ENCODE measurements at places on chromosomes 3 and 15.

GRCh38 chr15:63604281-63604680 is 7.1 kb downstream of the FBXL22 start:
- DNase-seq = no peak

DNA sequence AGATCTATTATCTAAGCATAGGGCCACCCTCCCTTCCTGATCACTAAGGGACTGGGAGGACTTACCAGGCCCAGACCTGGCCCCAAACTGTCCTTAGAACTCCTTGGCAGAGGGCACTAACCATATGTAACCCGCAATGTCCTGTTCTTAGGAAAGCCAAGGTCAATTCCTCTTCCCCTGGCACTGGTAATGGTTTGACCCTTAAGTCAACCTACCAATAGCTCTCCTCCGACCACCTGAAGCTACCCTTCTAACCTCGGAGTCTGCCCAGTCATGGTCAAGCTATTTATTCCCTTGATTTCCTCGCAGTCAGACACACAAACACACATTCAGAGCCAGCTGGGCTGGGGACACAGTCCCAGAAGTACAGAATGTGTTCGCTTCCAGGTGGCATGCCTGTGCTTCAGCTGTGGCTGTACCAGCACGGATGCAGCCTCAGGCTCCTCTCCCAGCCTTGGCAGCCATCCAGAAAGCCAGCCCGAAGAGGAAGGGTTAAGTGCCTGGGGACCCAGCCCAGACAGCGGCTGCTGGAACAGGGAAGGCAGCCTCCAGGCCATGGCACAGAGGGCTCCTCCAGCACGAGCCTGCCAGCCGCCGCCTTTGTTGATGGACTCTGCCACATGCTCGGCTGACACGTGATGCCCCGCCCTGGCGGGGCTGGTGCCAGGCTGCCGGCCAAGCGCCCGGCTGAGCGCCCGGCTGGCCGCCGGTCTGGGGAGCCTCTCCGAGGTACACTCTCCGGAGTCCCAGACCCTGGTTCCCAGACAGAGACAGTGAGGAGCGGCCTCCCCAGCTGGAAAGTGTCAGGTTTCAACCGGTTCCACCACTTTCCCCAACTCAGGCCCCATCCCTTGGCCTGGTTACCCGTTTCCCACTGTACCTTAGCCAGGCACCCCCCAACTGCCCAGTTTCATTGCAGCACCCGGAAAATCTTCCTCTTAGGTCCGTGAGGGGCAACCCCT is 5.5 kb downstream of the BMF start:
- DNase-seq = peak; percentile 68

DNA sequence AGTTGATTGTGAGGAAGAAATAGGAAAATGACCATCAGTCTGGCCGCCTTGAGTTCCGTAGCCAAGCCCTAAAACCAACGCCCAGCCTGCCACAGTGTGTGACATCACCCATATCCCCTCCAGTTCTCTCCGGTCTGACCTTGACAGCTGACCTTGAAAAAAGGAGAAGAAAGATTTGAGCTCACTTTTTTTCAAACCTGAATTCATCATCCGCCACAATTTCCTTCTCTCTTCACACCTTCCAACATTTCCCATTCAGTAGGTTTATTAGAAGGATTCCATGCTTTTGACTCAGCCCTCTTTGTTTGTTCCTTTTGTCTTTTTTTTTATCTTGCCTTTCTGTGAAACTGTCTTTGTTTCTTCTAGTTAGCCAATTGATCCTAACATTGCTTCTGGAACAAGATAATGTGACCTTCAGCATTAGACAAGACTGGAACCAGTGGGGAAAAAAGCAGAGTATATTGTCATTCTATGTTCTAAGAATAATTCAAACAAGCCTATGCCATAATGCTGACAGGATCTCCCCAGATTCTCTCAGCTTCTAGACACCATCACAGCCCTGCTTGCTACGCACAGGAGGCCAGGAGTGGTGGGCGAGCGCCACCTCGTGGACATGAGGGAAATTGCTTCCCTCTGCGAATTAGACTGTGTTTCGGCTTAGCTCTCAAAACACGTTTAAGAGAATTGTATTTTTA is 283.1 kb downstream of the FGF12 start:
- peak; percentile 79 for DNase-seq

GRCh38 chr3:11807686-11808085 is 39.0 kb downstream of the TAMM41 start:
- no peak for DNase-seq

DNA sequence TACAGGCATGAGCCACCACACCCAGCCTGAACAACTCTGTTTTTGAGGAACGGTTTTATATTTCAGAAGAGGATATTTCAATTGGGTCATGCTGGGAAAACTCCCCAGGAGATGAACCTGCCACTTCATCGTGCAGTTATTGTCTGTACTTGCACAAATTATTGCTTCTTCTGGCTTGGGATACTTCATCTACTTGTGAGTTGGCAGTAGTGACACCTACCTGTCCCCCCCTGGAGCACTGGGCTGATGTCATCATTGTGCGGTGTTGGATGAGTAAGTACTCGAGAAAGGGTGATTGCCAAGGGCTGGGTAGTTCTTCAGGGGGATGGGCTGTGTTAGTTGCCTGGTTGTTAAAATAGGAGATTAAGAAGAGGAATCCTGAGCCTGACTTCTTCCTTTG is 85.1 kb upstream of the SAMMSON start:
- DNase-seq = no peak

DNA sequence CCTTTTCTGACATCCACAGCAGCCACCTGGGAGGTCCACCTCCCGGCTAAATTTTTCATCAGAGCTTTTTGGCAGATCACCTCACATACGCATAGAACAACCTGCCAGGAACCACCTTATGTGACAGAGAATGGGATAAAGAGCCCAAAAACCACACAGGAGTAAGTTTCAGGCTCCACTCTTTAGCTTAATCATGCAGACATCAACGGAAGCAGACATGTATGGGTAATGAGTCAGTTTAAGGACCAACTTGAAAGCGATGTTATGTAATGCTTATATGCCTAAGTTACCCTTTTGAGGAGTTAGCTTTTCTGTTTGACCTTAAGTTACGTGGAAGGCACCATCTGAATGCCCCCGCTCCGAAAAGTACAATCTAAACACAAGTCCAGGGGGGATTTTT is 183.3 kb upstream of the BHLHE40 start:
- no peak for DNase-seq

- DNase-seq = no peak
Observed at GRCh38 chr3:116056280-116056679, 389.0 kb downstream of the LSAMP start.

GRCh38 chr3:99866261-99866761 is 48.6 kb downstream of the CMSS1 start:
- no peak for DNase-seq

DNA sequence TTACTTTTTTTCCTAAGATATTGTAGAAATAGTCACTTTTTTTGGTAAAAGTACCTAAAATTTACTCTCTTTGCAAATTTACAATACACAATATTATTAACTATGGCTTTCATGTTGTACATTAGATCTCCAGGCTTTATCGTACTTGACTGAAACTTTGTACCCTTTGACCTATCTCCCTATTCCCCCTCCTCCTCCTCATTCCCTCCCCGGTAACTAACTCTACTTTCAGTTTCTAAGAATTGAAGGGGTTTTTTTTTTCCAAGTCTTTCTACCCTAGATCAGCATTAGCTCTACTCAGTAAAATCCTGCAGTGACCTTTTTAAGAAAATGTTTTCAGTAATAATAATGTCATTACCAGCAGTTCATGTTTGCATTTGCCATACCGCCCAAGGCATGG is 10.1 kb downstream of the HACL1 start:
- no peak for DNase-seq

- DNase-seq = no peak
Observed at GRCh38 chr3:104868291-104868690, 498.4 kb upstream of the ALCAM start.

DNA sequence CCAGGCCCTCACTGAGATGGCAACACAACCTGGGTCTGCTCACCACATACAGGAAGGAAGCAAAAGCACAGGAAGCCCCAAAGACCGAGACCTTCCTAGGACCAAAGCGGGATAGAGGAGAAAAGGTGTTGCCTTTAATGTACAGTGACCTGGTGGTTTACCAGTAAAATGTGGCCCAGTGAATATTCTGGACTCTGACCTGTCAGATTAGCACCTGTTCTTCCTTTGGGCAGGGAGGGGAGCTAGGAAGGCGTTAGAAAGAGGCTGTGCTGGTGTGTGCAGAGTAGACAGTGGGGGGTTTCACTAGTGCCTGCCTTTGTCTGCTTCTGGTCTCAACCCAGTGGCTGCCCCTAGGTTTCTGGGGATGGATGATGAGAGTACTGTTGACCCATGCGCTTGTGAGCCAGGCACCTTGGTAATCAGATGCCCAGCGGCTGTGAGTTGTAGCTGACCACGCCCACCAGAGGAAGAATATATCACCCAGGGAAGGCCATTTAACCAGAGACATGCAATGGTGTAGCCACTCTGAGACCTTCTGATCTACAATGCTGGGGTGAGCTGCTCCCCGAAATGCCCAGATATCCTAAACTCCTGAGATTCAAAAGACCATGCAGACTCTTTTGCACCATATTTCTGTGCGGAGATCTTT is 90.1 kb upstream of the NEO1 start:
- DNase-seq = no peak

- no peak for DNase-seq
Observed at GRCh38 chr3:8445861-8446260, 55.8 kb upstream of the LMCD1 start.

DNA sequence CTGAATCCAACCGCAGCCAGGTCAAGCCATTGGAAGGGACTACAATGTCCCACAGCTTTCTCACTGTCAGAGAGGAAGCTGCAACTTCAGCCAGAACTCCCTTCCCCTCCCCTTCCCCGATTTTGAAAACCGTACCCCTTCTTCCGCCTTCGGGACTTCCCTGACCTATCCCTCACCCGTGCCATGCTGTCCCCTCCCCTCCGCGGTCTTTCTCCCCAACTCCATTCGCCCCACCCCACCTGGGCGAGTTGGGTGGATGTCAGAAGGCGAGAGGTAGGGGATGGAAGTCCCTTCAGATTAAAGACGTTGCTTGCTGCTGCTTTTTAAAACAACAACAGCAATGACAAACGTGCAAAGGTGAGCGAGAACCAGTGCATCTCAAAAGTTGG is 723 bp downstream of the CPNE4 start:
- peak; percentile 5 for DNase-seq

DNA sequence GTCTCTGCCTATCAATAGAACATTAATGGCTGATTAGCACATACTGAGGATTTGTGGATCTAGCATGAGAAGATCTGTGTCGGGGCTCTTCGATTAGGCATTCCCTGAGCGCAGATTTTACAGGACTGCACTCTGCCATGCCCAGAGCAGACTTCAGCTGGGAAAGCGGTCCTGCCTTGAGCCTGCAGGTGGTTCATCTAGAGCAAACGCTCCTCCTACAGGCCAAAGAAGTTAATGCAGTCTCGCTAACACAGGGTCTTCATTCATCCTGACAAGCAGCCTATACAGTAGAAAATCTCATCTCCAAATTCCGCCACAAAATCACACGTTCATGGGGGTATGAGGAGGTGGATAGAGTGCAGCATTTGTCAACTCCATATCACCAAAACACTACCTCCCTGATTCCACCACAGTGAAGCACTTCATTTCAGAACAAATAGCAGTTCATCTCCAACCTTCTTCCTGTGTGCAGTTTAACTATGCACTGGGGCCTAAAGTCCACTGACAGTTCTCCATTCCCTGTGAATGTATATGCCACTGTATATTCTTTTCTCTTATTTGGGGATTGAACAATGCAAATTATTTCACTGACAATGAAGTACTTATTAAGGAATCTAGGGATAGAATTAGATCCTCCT is 405.8 kb downstream of the IGSF11 start:
- peak; percentile 79 for DNase-seq

- DNase-seq = no peak
Observed at GRCh38 chr3:183810643-183811594, 14.5 kb downstream of the MAP6D1 start.

- DNase-seq = no peak
Observed at GRCh38 chr15:85541744-85542143, 161.3 kb downstream of the AKAP13 start.

DNA sequence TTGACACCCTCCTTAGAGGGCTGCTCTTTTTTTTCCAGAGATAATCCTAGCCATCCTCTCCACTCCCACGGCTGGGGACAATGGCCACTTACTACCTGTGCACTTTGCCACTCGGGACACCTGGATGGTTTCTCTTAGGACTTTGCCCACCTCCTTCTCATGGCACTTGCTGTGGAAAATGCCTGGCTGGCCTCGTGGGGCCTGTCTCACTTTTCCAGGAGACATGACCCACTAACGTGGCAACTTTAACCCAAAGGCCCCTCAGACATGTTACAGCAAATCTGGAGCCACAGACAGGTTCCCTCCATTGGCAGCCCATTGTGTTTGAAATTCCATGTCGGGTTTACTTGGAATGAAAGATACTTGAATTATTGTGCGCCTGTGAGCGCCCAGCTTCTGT is 29.4 kb upstream of the ESYT3 start:
- DNase-seq = no peak

DNA sequence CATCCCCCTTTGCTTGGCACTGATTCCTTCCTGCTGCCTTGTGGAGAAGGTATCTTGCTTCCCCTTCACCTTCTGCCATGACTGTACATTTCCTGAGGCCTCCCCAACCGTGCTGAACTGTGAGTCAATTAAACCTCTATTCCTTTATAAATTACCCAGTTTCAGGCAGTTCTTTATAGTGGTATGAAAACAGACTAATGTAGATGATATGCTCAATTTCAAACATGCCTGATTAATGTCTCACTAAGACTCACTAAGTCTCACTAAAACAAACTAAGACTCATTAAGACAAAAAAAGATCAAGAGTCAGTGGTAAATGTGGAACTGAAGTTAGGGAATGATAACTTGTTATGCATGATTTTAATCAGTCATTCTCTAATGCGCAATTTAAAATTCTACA is 606.6 kb downstream of the RBMS3 start:
- no peak for DNase-seq

DNA sequence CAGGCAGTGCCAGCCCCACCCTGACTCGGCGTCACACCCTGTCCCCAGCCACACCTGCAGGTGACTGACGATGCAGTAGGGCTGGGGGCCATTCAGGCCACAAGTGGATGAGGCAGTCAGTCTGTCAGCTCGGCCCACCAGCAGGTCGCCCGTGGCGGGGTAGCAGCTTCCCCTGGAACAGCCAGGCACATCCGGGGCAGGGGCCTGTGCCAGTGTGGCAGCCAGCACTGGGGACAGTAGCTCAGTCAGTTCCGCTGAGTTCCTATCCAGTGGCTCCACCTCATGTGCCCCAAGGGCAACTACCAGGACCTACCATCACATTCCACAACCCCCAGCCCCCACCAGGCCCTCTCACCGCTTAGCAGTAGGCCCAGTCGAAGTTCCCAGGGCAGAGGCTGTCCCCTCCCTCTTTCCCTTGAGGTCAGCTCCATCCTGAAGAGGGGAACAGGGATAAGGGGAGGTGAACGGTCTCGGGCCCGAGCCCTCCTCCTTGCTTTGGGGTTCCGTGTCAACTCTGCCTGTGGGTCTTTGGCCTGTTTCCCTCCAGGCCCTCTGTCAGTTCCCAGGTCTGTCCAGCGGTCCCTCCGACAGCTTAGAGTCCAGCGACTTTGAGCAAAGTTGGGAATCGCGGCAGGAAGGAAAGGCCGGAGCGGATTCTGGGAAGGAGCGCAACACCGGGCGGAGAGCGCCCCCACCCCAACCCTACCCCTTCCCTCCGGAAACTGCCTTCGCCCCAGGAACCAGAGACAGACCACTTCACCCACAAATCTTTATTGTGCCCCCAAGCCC is at the start of gene LAMB2:
Gene LAMB2 (minus strand): TSS at position 614 of the 789 bp plus-strand sequence. CDS start 183 bp downstream, at position 431.
- DNase-seq = peak; percentile 85

All from nephron progenitor cell (in vitro differentiated cells).